ENCODE measurements at places on chromosomes 4 and X. TPM values are rescaled to one million over a fixed set of nuclear protein-coding genes. Genes with fewer than 3 reads are reported as not detected.

DGKK gene
- 0.09 TPM for total RNA-seq

MAGT1 gene
- 64.0 TPM for total RNA-seq

SSX2B gene
- not detected for total RNA-seq

FAM149A gene
- 16.4 TPM for total RNA-seq

DNA sequence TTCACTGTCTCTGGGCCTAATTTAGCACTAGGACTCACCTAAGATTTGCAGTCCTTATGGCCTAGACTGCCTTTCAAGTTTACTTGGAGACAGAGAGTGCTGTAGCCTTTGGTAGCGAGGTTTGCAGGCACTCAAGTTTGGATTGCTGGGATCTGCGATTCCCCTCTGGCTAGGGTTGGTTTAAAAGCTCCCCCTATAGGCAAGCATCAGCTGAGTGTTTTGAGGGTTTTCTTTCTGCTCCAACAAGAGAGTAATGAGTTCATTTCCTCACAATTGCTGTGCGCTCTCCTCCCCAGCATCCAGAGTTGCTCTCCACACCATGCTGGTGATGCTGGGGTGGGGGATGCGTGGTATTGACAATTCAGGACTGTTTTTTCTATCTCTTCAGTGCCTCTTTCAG lies 206.9 kb downstream of the GLUD2 start:
- no peak for DNase-seq
- H3K4me1 ChIP-seq = no peaks in the 10 kb centered on the region
- H3K4me3 ChIP-seq = no peak overlapping the region

DNA sequence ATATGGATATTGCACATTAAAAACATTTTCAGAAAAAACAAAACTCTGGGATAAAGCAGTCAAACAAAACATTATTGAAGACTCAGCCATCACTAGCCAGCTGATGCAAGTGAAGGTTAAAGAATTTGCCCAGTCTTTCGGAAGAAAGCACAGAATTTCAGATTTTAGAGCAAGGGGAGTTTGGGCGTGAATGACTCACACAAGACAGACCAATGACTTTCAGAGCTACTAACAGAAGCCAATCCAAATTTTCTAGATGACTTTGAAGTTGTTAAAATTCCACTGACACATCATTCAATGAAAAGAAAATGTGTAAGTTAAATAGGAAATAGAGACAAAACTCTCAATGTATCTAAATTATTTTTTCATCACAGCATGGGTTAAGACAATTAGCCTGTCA lies 4.0 kb downstream of the MRFAP1L1 start:
- peaks cover 35% of the 10 kb centered on the region for H3K4me1 ChIP-seq
- peaks cover 6% of the 10 kb centered on the region for H3K36me3 ChIP-seq
- no peak overlapping the region for H3K27ac ChIP-seq
- DNase-seq = no peak
- H3K4me3 ChIP-seq = no peak overlapping the region

GRCh38 chr4:143375326-143376073 lies 38.8 kb downstream of the GAB1 start:
- H3K27ac ChIP-seq = no peak overlapping the region
- H3K36me3 ChIP-seq = no peaks in the 10 kb centered on the region
- H3K4me3 ChIP-seq = no peak overlapping the region
- DNase-seq = no peak
- H3K27me3 ChIP-seq = no peaks in the 10 kb centered on the region

DNA sequence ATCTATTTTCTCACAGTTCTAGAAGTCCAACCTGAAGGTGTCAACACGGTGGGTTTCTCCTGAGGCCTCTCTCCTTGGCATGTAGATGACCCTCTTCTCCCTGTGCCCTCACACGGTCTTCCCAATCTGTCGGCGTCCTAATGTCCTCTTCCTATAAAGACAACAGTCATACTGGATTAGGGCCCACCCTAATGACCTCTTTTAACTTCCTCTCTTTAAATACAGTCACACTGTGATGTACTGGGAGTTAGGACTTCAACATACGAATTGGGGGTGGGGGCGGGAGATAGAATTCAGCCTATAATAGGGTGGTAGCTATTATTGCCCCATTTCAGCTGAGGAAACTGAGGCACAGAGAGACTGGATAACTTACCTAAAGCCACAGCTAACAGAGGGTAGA lies 70.2 kb downstream of the SMIM20 start:
- DNase-seq = no peak
- H3K4me3 ChIP-seq = no peak overlapping the region
- H3K4me1 ChIP-seq = no peaks in the 10 kb centered on the region
